ENCODE measurements at places on chromosomes 1 and 21. TPM values are rescaled to one million over a fixed set of nuclear protein-coding genes. Genes with fewer than 3 reads are reported as not detected.

DNA sequence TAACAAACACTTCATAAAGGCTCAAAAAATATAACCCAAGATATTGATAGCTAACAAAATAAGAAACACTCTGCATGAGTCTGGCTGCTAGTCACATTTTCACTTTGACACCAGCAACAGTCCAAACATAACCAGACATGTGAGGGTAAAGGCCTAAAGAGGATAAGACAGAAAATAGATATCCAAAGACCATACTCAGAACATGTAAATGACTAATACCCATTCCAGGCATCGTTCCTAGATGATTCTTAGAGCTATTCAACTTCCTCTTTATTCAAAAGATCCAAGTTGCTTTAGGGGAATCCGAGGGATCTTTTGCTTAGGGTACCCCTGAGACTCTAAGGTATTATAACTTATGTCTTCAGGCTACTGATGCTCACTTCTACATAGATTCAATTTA, 5.1 kb downstream of the COL24A1 start:
- DNase-seq, result no peak
- no peak overlapping the region for H3K4me3 ChIP-seq
- H3K27me3 ChIP-seq, result no peaks in the 10 kb centered on the region

- no peak overlapping the region for H3K4me3 ChIP-seq
- H3K27me3 ChIP-seq, result no peaks in the 10 kb centered on the region
Observed at GRCh38 chr1:5526385-5526750, 465.9 kb downstream of the NPHP4 start.

DNA sequence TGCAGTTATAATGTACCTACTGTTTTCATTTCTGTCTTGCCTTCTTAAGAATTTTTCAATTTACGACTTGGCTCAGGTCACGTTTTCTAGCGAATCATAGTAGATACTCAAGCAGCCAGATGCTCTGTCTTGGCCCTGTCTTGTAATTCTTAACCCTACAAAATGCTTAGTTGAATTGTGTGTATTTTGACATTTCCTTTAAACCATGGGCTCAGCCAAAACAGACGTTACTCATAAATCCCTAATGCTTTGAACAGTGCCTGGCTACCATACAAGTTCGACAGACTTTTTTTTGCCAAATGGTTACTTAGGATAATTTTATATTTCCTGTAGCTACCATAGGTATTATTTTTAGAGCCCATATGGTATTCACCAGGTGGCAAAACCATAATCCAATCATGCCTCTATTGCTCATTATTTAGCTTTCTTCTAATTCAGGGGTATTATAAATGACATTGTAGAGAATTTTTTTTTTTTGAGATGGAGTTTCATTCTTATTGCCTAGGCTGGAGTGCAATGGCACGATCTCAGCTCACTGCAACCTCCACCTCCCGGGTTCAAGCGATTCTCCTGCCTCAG, 54.3 kb downstream of the KCNK1 start:
- no peaks in the 10 kb centered on the region for H3K36me3 ChIP-seq
- H3K27ac ChIP-seq, result no peak overlapping the region
- no peaks in the 10 kb centered on the region for H3K27me3 ChIP-seq

GRCh38 chr1:22388671-22389450, 62.8 kb upstream of the ZBTB40 start:
- no peaks in the 10 kb centered on the region for H3K27me3 ChIP-seq
- H3K4me3 ChIP-seq, result no peak overlapping the region
- no peaks in the 10 kb centered on the region for H3K36me3 ChIP-seq
- no peak overlapping the region for H3K27ac ChIP-seq
- DNase-seq, result no peak
- H3K4me1 ChIP-seq, result no peaks in the 10 kb centered on the region

The AKT3 gene
- total RNA-seq, result 18.9 TPM

- H3K27me3 ChIP-seq, result no peaks in the 10 kb centered on the region
- H3K4me3 ChIP-seq, result no peak overlapping the region
- DNase-seq, result no peak
- no peaks in the 10 kb centered on the region for H3K36me3 ChIP-seq
- H3K27ac ChIP-seq, result no peak overlapping the region
Observed at GRCh38 chr1:2084306-2084705, 34.1 kb downstream of the PRKCZ start.
